ENCODE measurements at places on chromosomes 11 and 22.
A peak's percentile ranks its signal among the peaks of the same experiment; 100 is the strongest.

DNA sequence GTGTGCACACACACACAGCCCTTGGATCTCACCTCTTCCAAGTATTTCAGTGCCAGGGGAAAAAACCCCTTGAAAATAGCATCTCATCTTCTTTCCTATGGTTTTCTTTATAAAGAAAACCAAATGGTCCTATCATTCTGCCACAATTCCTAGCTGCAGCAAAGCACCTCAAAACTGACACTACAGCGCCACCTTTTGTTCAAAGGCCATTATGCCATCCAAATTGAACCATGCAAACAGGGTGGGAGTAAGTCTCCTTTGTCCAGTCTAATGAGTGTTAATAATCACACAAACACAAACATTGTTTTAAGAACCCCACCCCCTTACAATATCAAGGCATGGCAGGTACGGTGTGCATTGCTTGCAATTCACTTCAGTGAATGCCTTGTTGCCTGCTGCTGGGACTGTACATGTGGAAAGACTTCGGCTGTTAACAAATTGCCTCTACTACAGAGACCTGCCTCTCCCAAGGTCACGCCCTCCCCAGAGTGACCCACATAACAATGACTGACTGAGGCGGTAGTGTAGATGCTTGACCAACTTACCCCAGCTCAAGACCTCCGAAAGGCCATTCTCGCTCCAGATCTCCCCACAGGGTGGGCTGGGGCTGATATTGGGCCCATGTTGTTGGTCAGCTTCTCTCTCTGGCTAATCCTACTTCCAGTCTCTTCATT, 31.7 kb downstream of the FAM181B start:
- DNase-seq, result peak; percentile 25

DNA sequence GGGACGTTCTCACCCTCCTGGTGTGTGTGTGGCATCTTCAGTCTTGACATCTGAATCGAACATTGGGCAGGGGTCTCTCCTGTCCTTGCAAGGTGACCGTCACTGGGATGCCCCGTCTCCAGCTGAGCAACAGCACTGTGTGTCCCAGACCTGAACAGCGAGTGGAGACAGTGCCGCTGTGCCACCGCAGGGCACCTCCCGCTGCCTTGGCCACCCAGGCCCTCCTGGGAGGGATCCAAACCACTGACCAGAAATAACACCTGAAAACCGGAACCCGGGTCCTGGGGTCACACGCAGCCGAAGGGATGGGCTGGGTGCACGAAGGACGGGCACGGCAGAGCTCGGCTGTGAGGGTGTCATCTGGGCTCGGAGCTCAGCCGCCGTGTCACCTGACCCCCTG, 102.2 kb downstream of the BRD1 start:
- DNase-seq, result no peak

DNA sequence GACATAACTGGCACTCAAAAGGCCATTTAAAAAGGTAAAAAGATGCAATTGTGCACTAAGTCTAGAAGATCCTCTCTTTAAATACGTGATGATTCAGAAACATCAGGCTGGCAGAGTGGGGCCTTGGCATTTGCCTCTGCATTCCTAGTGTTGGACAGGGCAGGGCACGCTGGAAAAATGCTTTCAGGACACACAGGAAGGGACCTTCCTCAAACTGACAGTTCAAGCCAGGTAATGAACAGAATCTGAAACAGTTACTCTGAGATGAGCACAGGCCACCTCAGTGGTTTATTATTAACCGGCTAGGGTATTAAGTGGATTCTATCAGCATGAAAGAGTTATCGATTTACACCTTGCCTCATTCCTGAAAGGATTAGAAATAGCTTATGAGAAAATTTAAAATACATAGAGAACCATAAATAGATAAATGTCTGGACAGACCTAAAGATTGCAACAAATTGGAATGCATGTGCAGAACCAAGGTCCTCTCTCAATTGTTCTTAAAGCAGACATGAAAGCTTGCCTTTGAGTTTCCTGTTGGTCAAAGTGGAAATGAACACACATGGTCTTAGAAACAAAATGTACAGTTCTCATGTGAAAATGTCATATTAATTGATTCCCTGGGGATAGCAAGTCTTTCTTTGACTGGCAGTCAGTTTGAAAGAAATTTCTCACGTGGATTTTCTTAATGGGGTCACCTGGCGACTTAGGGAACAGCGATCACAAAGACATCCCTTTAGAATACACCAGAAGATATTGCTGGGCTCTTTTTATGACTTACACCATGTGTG, 21.5 kb upstream of the CSNK2A3 start:
- DNase-seq, result no peak

DNA sequence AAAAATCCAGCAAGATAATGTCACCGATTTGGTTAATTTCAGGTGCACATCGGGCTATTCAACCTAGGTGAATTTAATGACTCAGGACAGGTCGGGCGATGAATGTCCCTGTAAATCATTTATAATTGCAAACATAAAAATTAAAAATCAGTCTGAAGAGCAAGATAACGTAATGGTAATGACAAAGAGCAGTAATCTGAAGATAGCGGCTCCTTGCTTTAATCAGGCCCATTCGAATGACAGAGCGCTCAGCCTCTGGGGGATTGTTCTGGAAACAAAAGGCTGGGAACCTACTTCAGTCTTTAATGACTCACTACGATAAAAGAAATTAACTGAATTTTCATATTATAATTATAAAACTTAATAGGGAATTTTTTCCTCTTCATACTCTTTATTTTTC, 61.3 kb downstream of the RCN1 start:
- no peak for DNase-seq

DNA sequence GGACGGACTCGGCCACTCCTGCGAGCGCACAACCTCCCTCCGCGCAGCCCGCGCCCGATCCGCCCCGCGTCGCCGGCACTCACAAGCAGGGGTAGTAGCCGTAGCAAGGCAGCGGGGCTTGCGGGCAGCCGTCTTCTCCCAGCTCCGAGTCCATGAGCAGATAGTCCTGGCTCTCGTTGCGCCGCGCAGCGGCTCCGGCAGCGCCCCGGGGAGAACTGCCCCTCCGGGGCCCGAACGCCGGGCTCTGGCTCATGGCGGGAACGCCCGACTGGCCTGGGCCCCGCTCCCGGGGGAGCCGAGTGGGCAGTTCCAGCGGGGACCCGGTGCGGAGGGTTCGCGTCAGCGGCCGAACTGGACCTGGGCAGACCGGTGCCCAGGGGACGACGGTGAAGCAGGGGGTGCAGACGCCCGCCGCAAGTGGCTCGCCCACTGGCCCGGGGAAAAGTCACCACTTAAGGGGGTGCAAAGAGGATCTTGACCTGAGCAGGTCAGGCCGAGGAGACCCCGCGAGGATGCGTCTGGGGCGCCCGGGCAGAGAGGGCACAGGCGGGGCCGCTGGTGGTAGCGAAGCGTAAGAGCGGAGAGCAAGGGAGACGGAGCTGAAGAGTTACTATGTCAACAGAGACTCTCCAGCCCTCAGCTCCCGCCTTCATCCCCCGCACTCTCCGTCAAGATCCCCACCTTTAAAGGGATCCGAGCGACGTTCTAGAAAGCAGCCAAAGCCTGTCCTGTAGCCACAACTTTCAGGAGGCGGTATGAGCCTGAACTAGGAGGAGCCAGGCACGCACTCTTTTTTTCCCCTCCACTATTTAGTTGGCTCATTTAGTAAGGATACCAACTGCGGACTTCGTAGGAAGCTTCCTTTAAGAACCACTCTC, at the start of gene TRPC6:
Gene TRPC6 (minus strand): TSS at position 757 of the 878 bp plus-strand sequence. CDS start 504 bp downstream, at position 253.
- no peak for DNase-seq

GRCh38 chr11:118443590-118444218, 7.4 kb downstream of the KMT2A start:
- DNase-seq, result no peak
